H54 (cell line): ENCODE measurements at places on chromosomes 7 and 10.

GRCh38 chr10:50635286-50635685, 11.5 kb upstream of the SGMS1 start:
- peak; percentile 48 for DNase-seq

- no peak for DNase-seq
Measured at GRCh38 chr10:97427571-97428179, 1.7 kb downstream of the PGAM1 start.

GRCh38 chr7:42549866-42550485, 313.0 kb upstream of the GLI3 start:
- no peak for DNase-seq

DNA sequence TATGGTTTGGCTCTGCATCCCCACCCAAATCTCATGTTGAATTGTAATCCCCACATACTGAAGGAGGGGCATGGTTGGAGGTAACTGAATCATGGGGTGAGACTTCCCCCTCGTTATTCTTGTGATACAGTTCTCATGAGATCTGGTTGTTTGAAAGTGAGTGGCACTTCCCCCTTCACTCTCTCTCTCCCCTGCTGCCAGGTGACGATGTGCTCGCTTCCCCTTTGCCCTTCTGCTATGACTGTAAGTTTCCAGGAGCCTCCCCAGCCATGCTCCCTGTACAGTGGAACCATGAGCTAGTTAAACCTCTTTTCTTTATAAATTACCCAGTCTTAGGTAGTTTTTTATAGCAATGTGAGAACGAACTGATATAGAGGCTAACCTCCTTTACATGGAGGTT, 16.6 kb downstream of the PLPP4 start:
- DNase-seq = no peak

GRCh38 chr10:127580822-127581221, 31.7 kb downstream of the NPS start:
- DNase-seq = no peak

- DNase-seq = no peak
Measured at GRCh38 chr7:22219036-22219435, 137.9 kb downstream of the RAPGEF5 start.

DNA sequence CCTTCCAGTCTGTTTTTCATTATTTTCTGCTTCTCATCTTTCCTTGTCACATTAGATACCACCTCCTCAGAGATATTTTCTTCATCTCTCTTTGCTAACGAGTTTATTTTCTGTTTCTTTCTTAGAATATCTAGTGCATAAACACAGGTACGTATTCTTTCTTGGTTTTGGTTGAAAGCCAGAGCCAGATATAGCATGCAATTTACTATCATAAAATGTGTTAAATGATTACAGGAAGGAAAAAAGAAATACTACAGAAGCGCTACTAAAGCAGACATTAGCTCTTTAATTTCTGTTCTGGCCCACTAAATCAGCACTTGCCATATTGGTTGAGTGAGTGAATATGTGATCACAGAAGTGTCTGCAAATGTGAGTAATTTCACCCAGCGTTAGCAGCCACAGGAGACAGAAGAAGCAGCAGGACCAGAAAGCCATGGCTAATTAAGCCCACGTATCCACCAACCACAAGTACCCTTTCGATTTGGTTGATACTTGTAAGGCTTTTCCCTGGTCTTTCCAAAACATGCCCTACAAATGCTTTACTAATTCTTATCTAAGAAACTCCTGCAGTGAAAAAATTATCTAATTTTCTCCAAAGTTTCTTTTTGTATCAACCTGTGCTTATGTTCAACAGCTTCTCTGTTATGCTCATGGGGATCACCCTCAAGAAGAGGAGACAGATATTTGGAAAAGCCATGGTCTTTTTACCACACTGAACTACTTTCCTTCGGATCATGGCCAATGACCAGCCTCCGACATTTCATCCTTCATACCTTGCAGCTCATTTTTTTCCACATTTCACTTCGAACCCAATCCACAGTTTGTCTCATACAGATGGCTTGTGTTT, 23.1 kb upstream of the MACC1 start:
- no peak for DNase-seq

GRCh38 chr10:116113721-116114501, 159.1 kb downstream of the GFRA1 start:
- DNase-seq = peak; percentile 17

- DNase-seq = no peak
Measured at GRCh38 chr7:29478226-29478625, 85.4 kb upstream of the PRR15 start.

GRCh38 chr10:124171561-124171960, 78.2 kb upstream of the CHST15 start:
- DNase-seq = no peak

DNA sequence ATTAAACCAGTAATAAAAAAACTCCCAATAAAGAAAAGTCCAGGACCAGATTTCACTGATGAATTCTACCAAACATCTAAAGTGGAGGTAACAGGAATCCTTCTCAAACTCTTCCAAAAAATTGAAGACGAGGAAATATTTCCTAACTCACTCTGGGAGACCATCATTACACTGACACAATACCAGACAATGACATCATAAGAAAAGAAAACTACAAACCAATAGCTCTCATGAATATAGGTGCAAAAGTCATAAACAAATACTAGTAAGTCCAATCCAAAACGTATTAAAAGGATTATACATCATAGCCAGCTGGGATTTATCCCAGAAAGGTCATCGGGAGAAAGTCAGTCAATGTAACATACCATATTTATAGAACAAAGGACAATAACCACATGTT, 94.0 kb upstream of the RAB18 start:
- DNase-seq = no peak

GRCh38 chr10:3237530-3237929, 64.9 kb upstream of the PITRM1 start:
- DNase-seq = no peak

DNA sequence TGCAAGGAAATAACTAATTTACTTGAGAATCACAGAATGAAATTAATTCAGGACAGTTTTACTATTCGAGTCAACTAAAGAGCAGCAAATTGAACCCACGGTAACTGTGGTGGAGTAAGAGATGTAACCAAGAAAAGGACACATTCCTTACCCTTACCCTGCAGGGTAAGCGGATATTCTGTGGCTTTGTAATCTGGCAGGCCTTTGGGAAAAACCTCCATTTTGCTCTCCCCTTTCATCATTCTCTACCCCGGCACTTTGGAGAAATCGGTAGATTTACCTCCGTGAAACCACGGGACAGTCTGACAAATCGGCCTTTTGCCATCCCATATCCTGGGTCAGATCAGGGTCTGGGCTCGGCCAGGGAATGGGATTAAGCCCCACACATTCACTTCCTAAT, 18.4 kb downstream of the RCC1L start:
- no peak for DNase-seq

DNA sequence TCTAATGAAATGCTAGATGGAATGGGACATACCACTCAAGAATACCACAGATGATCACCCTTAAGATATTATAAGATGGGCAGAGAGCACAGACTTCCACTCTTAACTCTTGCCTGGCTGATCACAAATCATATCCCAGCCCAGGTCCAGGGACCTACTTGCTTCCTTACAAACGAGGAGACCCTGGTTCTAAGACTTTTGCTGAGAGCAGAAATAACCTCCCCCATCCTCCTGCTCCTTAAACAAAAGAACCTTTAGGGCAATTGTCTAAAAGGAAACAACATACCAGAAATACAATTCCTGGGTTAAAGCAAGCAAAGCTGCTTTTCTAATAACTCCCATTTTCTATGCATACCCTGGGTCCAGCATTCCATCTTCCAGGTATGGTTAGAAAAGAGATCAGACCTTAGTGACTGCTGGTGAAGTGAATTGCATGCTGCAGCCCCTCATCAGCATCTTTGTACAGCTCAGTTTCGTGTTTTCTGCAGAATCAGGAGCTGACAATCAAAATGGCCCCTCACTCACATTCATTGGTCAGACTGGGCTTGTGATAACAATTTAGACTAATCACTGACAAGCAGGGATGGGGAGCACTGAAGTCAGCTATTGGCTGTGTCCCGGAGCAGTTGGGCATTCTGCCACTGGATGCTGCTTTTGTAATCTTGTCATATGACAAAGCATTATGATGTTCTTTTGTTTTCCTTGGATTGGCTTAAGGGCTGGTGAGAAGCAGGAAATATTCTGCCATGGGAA, 14.6 kb downstream of the IFIT3 start:
- DNase-seq = no peak
